Activated T-helper 2 cell treated with anti-CD3 and anti-CD28 coated beads, Interferon-gamma antibody, Interleukin-2, Interleukin-4, amounts not matched to agents 10 μg/mL and 5 μg/mL and 100 μg/mL, durations not matched to agents 14 hours and 24 hours and 36 hours (primary cell): ENCODE measurements at places on chromosomes 12 and 14. TPM values are rescaled to one million over a fixed set of nuclear protein-coding genes. Genes with fewer than 3 reads are reported as not detected.
A peak's percentile ranks its signal among the peaks of the same experiment; 100 is the strongest.

POMT2 gene
- total RNA-seq: 23.4 and 27.7 TPM in 2 replicates

DNA sequence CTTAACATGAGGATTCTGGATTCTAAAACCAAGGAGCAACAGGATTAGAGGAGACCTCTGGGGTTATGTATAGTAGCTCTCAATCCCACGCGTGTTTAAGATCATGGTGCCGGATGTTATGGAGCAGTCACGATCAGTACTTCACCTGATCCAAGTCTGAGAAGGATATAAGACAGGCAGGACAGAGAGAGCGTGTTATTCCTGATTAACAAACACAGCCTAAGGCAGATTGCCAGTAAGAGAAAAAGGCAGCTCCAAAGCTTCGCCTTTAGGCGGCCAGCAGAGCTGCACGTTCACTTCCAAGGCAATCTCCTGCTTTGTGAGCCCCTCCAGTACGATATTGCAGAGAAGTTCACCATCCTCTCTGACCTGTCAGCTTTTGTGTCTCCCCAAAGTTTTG, 5.5 kb downstream of the SETD3 start:
- H3K4me3 ChIP-seq: no peak overlapping the region
- no peak overlapping the region for H3K27ac ChIP-seq
- peaks cover 3% of the 10 kb centered on the region for H3K36me3 ChIP-seq
- no peak for DNase-seq

- H3K4me1 ChIP-seq: no peaks in the 10 kb centered on the region
- no peaks in the 10 kb centered on the region for H3K36me3 ChIP-seq
- H3K4me3 ChIP-seq: no peak overlapping the region
Observed at GRCh38 chr12:49880756-49881414, 22.8 kb downstream of the FAIM2 start.

DNA sequence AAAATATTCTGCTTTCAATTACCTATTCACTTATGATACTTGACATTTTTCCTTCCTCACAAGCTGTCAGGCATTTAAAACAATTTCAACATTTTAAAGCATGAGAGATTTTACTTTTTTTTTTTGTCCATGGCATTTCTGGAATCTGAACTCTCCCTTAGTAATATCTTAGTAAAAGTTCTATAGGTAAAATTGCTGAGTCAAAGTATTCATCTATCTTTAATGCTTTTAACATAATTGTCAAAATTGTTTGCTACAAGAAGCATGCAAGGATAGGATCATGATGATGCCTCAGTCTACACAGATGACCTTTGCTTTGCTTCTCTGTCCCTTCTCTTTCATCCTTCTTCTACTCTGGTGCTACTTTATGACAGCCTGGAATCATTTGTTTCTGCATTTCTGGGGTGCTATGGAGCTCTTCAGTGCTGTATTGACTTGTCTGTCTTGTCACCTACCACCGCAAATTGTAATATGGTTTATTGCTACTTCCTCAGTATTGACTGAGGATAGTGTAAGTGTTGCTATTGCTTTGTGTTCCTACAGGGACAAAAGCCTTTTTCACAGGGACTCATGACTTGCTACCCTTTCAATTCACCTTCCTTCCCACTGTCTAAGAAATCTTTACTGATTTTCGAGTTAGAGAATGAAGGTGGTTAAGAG, 589.8 kb upstream of the ATP2B1 start:
- peaks cover 25% of the 10 kb centered on the region for H3K27me3 ChIP-seq
- H3K36me3 ChIP-seq: no peaks in the 10 kb centered on the region
- no peak overlapping the region for H3K4me3 ChIP-seq
- H3K4me1 ChIP-seq: peaks cover 17% of the 10 kb centered on the region
- no peak for DNase-seq

SYNDIG1L gene
- not detected in 2 replicates for total RNA-seq

MYF6 gene
- total RNA-seq: not detected in 2 replicates

DNA sequence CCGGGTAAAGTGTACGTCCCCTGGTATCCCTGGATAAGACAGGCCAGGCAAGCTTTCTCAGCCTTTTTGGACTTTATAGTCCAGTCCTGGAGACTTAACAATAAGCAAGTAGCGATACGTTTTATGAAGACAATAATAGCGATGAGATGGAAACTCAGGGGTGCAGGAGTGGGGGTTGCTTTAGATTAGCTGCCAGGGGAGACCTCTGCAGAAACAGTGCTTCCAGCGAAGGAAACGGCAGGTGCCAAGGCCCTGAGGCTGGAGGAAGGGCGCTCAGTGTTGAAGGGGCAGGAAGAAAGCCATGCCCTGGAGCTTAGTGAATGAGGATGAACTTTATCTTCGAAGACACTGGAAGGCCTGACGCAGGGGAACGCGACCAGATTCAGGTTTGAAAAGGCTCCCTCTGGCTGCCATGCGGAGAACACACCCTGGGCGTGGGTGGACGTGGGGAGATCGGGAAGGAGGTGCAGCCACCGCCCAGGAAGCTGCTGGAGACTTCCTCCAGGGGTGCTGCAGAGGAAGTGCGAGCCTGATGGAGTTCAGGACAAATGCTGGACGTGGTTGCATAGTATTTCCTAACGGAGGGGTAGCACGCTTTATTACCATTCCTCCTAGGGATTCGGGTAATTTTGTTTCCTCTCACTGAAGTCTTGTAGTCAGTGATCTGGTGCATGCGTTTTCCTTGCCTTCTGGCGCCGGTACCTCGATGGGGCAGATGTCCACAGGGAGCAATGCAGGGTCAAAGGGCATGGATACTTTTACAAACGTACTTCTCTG, 26.1 kb upstream of the UBC start:
- peaks cover 13% of the 10 kb centered on the region for H3K36me3 ChIP-seq
- no peak overlapping the region for H3K27ac ChIP-seq
- no peak overlapping the region for H3K4me3 ChIP-seq
- H3K27me3 ChIP-seq: no peaks in the 10 kb centered on the region

CLEC4E gene
- not detected in 2 replicates for total RNA-seq

DNA sequence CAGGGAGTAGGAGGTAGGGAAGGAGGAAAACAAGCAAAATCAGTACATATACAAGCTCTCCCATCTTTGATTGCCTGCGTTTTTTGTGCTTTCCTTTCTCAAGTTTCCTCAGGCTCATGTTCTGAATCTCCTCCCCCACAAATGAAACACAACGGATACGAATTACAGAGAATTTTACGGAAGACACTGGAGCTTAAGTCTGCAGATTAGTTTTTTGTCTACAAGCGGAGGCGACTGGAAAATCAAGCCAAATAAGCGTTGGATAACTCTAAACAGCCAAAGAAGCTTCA, 612 bp downstream of the WBP11 start:
- no peak for DNase-seq
- no peak overlapping the region for H3K27ac ChIP-seq
- H3K27me3 ChIP-seq: no peaks in the 10 kb centered on the region
- H3K4me1 ChIP-seq: peaks cover 27% of the 10 kb centered on the region

GRCh38 chr12:116837097-116837496, 44.1 kb downstream of the HRK start:
- H3K4me1 ChIP-seq: no peaks in the 10 kb centered on the region
- no peaks in the 10 kb centered on the region for H3K36me3 ChIP-seq
- H3K27ac ChIP-seq: no peak overlapping the region
- DNase-seq: no peak
- H3K27me3 ChIP-seq: no peaks in the 10 kb centered on the region
- H3K4me3 ChIP-seq: no peak overlapping the region

DNA sequence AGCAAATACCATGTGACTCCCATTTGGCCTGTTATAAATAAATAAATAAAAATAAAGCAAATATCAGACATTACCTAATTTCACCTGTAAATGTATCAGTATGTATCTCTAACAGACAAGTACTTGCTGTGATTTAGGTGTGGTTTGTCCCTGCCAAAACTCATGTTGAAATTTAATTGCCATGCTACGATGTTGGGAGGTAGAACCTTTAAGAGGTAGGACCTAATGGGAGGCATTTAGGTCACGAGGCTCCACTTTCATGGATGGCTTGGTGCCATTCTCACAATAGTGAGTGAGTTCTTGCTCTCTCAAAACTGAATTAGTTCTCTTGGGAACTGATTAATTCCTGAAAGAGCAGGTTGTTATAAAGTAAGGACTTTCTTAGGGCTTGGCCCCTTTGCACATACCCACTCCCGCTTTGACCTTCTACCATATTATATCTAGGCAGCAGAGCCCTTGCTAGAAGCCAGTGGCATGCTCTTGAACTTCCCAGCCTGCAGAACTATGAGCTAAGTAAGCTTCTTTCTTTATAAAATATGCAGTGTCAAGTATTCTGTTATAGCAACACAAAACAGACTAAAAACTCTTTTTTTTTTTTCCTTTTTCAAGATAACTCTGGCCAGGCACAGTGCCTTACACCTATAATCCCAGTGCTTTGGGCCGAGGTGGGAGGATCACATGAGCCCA, 26.0 kb downstream of the VEZT start:
- H3K36me3 ChIP-seq: peaks cover 7% of the 10 kb centered on the region
- no peak overlapping the region for H3K27ac ChIP-seq
- H3K4me1 ChIP-seq: peaks cover 19% of the 10 kb centered on the region
- H3K4me3 ChIP-seq: no peak overlapping the region
- H3K27me3 ChIP-seq: no peaks in the 10 kb centered on the region
- DNase-seq: no peak

- peak; percentile 28 for DNase-seq
- H3K4me3 ChIP-seq: peak overlapping the region; percentile 56
- H3K36me3 ChIP-seq: no peaks in the 10 kb centered on the region
Observed at GRCh38 chr14:98210045-98210672, 1061.8 kb downstream of the BCL11B start.

NINJ2 gene
- total RNA-seq: 3.1 and 4.6 TPM in 2 replicates

- H3K4me1 ChIP-seq: no peaks in the 10 kb centered on the region
- H3K27ac ChIP-seq: no peak overlapping the region
Observed at GRCh38 chr14:78486621-78487020, 316.4 kb downstream of the NRXN3 start.

GRCh38 chr14:88327497-88327896, 4.4 kb upstream of the KCNK10 start:
- no peak overlapping the region for H3K27ac ChIP-seq
- no peak overlapping the region for H3K4me3 ChIP-seq
- peaks cover 49% of the 10 kb centered on the region for H3K27me3 ChIP-seq
- DNase-seq: no peak
- peaks cover 2% of the 10 kb centered on the region for H3K4me1 ChIP-seq

DNA sequence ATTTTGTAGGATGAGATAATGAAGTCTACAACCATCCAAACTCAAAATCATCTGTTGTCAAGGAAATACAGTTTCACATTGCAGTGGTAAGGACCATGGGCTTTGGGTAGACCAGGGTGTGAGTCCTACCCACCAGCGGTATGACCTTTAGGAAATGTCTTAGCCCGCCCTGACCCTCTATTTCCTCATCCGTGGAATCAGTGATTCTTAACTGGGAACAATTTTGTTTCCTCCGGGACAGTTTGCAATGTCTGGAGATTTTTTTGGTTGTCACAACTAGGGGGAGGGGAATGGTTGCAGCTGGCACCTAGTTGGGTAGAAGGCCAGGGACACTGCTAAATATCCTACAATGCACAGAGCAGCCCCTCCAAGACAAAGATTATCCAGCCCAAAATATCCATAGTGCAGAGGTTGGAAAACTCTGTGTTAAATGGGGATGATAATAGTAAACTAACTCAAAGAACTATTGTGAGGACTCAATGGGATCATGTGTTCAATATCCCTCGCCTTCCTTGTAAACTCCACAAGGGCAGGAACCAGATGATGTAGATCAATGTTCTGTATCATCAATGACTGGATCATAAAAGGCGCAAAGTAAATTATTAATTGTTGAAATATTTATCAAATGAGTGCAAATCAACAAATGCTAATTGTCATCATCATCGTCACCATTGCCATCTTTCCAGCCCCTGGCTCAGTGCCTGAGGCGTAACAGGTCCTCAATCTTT, 15.7 kb upstream of the IFT81 start:
- H3K27me3 ChIP-seq: peaks cover 8% of the 10 kb centered on the region
- H3K36me3 ChIP-seq: no peaks in the 10 kb centered on the region
- DNase-seq: no peak
- H3K4me1 ChIP-seq: peaks cover 2% of the 10 kb centered on the region

SYT1 gene
- not detected in 2 replicates for total RNA-seq

- no peaks in the 10 kb centered on the region for H3K27me3 ChIP-seq
- H3K4me3 ChIP-seq: no peak overlapping the region
- no peak for DNase-seq
- no peaks in the 10 kb centered on the region for H3K4me1 ChIP-seq
- H3K36me3 ChIP-seq: no peaks in the 10 kb centered on the region
Observed at GRCh38 chr12:27095346-27095745, 13.0 kb upstream of the C12orf71 start.

LRCOL1 gene
- not detected in 2 replicates for total RNA-seq

GRCh38 chr12:11497995-11498394, 102.6 kb upstream of the PRB2 start:
- DNase-seq: no peak
- no peak overlapping the region for H3K4me3 ChIP-seq
- H3K27me3 ChIP-seq: peaks cover 14% of the 10 kb centered on the region
- no peak overlapping the region for H3K27ac ChIP-seq
- peaks cover 2% of the 10 kb centered on the region for H3K4me1 ChIP-seq

- H3K27ac ChIP-seq: no peak overlapping the region
- H3K36me3 ChIP-seq: peaks cover 15% of the 10 kb centered on the region
- peaks cover 11% of the 10 kb centered on the region for H3K4me1 ChIP-seq
- H3K27me3 ChIP-seq: no peaks in the 10 kb centered on the region
Observed at GRCh38 chr12:8058506-8058905, 7.7 kb downstream of the C3AR1 start.

GRCh38 chr14:94310248-94310647, 12.9 kb downstream of the SERPINA6 start:
- no peak overlapping the region for H3K27ac ChIP-seq
- no peaks in the 10 kb centered on the region for H3K36me3 ChIP-seq
- no peak for DNase-seq
- no peaks in the 10 kb centered on the region for H3K4me1 ChIP-seq

DNA sequence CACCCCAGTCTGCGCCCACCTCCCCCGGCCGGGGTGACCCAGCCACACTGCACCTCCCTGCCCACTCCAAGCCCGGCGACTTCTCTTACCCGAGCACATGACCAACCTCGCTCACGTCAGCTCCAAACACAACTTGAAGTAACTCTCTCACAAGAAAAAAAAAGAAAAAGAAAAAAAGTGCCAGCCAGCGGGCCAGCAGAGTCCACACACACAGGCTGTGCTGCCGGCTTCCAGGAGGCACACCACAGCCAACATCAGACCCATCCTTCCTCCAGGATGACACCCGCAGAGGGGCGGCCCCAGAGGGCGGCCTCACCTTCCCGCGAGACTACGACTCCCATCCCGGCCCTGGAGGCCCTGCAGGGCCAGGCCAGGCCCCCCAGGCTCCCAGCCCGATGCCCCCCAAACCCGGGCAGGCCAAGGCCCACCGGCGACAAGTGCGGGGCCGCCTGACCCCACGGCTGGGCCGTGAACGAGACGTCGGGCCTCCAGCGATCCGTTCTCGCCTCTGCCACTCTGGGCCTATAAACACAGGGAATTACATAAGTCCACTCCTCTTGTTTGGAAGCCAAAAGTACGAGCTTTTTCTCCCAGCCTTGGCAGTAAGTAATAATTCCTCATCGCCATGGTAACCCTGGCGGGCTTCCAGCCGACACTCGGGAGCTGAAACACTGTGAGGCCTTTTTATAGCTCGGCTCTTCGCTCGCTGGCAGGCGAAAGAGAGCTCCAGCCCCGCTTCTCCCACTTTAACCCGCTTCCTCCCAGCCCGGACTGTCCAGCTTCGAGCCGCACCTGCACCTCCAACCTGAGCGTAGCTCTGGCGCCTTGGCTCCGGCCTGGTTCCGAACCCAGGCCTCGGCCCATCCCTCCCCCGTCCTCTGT, 49.1 kb downstream of the NCOR2 start:
- no peak for DNase-seq
- no peaks in the 10 kb centered on the region for H3K36me3 ChIP-seq
- no peak overlapping the region for H3K4me3 ChIP-seq
- H3K4me1 ChIP-seq: no peaks in the 10 kb centered on the region
